ENCODE measurements at places on chromosomes 3 and 15.
A peak's percentile ranks its signal among the peaks of the same experiment; 100 is the strongest.

DNA sequence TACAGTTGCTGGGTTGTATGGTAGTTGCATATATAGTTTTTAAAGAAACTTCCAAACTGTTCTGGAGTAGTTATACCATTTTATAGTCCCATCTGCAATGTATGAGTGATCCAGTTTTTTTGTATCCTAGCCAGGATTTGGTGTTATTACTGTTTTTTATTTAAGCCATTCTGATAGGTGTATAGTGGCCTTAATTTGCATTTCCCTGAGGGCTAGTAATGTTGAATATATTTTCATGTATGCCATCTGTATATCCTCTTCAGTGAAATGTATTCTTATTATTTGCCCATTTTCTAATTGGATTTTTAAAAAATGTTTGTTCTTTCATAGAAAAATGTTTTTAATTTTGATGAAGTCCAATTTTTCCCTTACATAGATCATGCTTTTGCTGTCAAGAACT lies 29.2 kb downstream of the PXK start:
- no peak for DNase-seq

DNA sequence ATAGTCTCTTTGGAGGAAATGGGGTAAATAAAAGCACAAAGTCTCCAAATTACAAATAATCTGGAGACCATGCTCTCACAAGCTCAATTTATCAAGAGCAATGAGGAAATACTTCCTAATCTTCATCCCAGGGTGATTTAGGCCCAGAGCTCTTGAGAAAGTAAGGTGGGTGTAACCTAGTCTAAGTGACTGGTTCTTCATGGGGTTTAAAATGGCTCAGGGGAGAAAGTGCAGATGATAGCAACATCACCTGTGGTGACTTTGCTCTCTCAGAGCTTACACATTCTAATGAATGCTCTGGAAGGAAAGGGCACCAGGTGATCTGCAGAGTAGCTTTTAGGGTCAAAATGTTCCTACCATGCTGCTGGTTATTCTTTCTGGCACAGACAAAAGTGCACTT lies 118.4 kb upstream of the TP63 start:
- no peak for DNase-seq

GRCh38 chr15:55118344-55118870 lies 78.3 kb downstream of the RSL24D1 start:
- no peak for DNase-seq

GRCh38 chr3:99568663-99569335 lies 69.6 kb upstream of the COL8A1 start:
- no peak for DNase-seq

- DNase-seq, result peak; percentile 28
These were observed 1.3 kb upstream of the TMIE start for GRCh38 chr3:46699676-46700523.

GRCh38 chr15:88043396-88043795 lies 213.1 kb downstream of the NTRK3 start:
- DNase-seq, result no peak

GRCh38 chr3:62863648-62864047 lies 11.6 kb downstream of the CADPS start:
- no peak for DNase-seq

DNA sequence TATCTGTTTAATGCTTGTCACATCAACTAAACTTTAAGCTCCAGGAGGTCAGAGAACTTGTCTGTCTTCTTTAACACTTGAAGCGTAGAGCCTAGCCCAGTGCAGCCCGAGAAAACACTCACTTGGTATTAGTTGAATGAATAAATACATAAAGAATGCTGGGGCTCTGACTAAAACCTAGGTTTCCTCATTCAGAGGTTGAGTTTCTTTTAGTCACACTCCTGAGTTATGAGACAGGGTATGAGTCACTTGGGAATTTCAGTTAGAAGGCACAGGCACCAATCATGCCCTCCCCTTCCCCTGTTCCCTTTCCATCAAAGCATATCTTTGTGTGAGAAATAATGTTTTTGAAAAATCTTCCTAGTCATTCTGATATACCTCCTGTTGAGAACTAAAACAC lies 589.8 kb upstream of the DPPA4 start:
- DNase-seq, result no peak

- no peak for DNase-seq
These were observed 483.2 kb upstream of the TBL1XR1 start for GRCh38 chr3:177680472-177680821.

DNA sequence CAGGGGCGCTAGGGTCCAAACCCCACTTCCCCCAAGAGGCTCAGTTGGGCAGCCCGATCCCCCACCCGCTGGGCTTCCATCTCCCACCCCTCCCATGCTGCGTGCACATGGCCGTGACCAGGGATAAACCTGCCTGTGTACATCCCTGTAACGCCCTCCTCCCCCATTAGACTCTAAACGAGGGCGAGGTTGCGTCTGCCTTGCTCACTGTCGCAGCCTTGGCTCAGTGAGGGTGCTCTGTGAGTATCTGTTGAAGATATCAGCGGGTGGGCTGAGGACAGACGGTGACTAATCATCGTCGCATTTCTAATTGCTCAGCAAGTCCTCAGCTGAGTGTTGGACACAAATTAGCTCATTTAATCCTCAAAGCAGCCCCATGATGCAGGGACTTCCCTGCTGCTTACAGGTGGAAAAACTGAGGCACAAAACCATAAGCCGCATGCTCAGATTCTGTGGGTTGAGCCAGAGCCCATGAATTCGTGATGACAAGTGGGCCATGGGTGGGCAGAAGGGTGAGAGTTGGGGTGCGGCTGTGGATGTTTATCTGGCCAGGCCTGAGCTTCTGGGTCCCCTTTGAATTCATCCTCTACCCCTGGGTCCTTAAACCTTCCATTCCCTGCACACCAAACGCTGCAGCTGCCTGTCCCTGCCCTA lies 26.0 kb downstream of the FBLN2 start:
- no peak for DNase-seq

All from C1 segment of cervical spinal cord (tissue), 14 donors.